ENCODE measurements at places on chromosomes 7 and 10.

DNA sequence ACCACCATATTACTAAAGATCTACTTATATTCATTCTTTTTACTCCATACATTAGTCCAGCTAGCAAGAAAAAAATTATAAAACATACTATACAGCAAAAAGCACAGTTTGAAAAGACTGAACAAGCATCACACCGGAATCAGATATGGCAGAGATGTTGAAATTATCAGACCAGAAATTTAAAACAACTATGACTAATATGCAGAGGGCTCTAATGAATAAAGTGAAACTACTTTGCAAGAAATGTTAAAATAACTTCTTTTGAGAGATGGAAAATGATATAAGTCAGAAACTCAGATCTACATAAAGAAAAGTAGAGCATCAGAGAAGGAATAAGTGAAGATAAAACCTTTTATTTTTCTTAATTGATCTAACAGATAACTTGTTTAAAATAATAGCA is 50.9 kb downstream of the SGCE start:
- no peak for DNase-seq

DNA sequence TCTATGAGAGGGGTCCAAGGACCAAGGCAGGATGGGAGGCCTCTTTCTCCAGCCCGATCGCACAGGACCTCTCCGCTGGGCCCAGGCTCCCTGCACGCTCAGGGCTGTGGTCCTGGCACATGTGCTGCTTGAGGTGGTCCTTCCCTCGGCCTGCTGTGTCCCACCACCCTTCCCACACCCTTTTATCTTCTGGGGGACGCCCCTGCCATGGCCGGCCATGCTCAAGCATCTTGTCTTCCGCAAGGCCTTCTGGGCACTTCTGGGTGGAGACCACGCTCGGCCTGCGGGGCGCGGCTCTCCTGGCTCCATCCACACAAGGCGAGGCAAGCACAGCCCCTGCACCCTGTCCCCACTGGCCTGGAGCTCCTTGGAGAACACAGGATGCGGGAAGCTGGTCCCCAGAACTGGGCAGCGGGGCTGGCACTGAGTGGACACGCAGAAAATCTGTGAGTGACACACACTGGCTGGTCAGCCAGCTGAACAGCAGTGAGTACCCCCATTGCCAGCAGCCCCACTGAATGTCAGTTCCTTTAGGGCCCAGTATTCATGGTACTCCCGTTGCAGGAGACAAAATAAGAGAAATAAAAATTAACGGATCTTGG is 115.9 kb downstream of the TCERG1L start:
- no peak for DNase-seq

DNA sequence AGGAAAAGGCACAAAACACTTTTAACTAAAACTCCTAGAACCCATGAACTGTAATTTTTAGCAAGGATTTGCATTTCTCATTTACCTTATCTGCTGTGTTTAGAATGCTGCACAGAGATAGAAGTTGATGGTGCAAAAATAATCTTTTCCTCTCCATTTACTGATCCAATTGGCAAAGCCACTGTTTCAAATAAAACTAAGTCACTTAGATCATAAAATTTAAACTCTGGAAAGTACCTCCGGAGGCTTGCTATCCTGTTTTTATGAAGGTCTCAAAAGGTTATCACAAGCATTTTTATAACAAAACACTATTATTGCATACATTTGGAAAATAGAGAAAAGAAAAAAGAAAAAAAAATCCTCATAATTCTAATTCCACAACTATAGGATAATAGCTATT is 7.6 kb downstream of the CPA2 start:
- no peak for DNase-seq

DNA sequence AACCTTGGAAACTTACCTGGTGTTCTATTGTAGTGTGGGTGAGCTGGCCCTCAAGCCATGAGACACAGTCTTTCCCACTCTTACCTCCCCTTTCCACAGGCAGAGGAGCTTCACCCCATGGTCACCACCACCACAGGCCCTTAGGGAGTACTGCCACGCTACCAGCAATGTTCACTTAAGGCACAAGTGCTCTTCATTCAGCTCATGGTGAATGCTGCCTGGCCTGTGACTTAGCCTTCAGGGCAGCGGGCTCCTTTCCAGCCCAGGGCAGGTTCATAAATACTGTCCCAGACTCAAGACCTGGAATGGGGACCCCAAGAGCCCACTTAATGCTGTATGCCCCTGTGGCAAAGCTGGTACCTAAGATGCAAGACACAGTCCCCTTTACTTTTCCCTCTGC is 109.4 kb downstream of the MYO3A start:
- DNase-seq, result no peak

DNA sequence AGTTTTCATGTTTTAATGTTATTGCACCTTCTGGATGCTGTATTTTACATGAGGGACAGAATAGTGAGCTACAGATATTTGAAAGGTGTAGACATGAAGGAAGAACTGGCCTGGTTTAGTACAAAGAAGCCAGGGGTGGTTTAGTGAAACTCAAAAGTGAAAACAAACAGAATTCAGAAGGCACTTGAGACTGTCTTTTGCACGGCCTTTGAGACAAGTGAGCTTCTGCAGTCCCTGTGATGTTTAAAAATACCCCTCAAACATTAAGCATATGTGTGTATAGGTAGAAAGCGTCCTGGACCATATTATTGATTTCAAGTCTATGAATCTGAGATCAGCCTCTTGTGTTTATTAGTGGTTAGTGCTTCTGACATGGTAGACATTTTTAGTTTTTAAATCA is 118.9 kb downstream of the CDK14 start:
- DNase-seq, result no peak

GRCh38 chr10:98516352-98516751 is 69.6 kb upstream of the HPS1 start:
- DNase-seq, result no peak
